Stimulated activated CD4-positive, alpha-beta T cell treated with anti-CD3 and anti-CD28 coated beads, TNF-alpha, amount 100 ng/mL, for 24 hours (primary cell): ENCODE measurements at places on chromosomes 12 and 14.

GRCh38 chr14:92632546-92633273, 115.7 kb downstream of the LGMN start:
- no peak for DNase-seq

GRCh38 chr12:14554281-14555007, 13.2 kb downstream of the PLBD1 start:
- no peak for DNase-seq

- DNase-seq, result no peak
Measured at GRCh38 chr14:54211551-54212308, 185.1 kb upstream of the CDKN3 start.

DNA sequence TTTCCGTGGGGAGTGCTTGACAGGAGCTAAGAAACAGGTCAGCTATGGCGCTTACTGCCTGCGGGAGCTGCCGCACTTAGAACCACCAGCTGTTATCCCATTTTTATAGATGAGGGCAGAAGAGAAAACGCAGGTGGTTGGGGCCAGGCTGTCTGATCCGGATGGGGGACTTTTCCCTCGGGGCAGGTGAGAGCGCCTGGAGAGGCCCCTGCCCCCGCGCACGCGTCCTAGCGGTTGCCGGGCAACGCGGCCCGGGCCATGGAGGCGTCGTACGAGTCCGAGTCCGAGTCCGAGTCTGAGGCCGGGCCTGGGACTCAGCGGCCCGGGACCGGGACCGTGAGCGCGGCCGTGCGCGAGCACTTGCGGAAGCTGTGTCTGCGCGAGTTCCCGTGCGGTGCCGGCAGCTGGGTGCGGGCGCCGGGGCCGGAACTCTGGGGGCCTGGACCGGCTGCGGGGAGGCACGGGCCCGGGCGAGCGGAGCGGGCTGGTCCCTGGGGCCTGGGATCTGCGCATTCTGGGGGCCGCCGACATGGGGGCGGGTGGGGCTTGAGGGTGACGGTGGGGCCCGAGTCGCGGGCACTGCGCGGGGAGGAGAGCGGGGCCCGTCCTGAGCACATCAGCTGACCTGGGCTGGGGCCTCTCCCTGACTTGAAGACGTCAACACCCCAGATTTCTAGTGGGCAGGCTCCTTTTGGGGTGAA, at the start of gene LRRC43:
Gene LRRC43 (plus strand): TSS at position 237 of the 701 bp plus-strand sequence. CDS start 22 bp downstream, at position 259.
- DNase-seq, result no peak

GRCh38 chr14:97164021-97164420, 366.8 kb downstream of the VRK1 start:
- no peak for DNase-seq

DNA sequence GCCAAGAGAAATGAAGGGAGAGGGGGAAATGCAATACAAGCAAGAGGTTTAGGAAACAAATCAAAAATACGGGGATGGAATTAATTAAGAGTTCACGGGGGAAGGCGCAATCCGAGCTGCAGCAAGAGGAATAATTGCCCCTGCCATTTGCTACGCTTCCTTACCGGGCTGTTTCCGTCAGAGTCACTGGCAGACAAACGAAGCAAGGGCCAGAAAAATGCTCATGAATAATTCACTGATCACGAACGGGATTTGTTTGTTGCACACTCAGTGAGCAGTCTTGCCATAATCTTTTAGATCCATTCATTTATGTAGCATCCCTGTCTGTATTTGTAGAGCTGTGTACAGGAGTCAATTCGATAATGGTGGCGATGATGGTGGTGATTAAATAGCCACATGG, 39.0 kb downstream of the PLXNC1 start:
- DNase-seq, result no peak

- DNase-seq, result no peak
Measured at GRCh38 chr14:90373887-90374286, 22.9 kb upstream of the CALM1 start.

GRCh38 chr12:125372085-125372484, 306.9 kb downstream of the AACS start:
- DNase-seq, result no peak

- DNase-seq, result no peak
Measured at GRCh38 chr14:99260116-99260515, 11.9 kb downstream of the BCL11B start.

DNA sequence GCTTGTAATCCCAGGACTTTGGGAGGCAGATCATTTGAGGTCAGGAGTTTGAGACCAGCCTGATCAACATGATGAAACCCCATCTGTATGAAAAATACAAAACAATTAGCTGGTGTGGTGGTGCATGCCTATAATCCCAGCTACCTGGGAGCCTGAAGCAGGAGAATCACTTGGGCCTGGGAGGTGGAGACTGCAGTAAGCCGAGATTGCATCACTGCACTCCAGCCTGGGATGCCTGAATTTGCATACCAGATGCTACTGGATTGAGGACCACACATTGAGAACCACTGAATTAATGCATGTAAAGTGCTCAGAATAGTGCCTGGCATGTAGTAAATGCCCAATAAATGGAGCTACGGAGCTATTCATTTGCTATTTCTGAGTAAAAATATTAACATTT, 14.9 kb upstream of the MYH7 start:
- DNase-seq, result no peak

DNA sequence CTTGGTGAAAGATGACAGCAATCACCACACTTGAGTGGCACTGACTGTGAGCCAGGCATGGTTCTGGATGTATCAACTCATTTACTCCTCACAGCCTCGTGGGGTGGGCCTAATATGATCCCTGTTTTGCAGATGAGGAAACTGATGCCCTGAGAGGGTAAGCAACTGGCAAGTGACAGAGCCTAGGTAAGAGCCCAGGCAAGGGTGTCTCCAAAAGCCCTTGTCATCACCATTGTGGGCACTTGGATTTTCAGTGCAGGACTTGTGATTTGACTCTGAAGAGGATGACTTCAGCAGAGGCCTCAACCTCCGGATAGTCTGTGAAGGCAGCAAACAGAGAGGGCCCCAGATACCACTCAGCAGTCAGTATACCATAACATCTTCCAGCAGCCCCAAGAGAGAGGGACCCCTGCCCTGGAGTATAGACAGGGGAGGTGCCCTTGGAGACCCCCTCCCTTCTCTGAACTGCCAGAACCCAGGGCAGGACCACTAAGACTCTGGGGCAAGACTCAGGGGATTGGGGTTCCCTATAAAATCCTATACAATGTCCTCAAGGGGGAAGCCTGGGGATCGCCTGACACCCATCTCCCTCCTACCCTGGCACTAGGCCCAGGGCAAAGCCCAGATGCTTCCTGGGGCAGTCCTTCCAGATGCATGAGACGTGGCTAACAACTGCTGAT, 7.1 kb upstream of the KRT5 start:
- DNase-seq, result no peak

DNA sequence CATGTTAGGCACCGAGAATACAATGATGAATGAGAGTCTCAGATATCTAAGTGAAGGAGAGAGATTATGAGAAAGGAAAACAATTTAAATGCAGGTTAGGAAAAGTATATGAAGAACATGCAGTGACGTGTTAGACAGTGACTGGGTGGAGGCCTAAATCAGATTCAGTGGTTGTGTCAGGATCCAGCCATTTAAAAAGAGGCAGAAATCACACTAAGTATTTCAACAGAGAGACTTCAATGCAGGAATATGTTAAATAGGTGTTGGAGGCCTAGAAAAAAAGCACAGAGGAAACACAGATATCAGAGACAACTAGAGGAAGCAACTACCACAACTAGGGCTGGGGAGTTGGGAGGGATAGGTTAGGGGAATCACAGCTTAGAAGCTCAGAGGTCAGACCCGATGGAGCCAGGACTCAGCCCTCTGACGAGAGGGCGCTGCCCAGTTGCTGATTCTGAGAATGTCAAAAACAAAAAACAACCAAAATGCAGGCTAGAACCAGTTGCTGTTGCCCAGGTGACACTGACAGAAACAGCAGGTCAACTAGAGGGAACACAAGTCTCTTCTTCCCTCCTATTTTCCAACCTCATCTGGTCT, 3.0 kb upstream of the GARIN2 start:
- DNase-seq, result no peak

- DNase-seq, result no peak
Measured at GRCh38 chr12:11807458-11807857, 158.0 kb downstream of the ETV6 start.

GRCh38 chr12:94707892-94708291, 57.5 kb upstream of the TMCC3 start:
- DNase-seq, result no peak

DNA sequence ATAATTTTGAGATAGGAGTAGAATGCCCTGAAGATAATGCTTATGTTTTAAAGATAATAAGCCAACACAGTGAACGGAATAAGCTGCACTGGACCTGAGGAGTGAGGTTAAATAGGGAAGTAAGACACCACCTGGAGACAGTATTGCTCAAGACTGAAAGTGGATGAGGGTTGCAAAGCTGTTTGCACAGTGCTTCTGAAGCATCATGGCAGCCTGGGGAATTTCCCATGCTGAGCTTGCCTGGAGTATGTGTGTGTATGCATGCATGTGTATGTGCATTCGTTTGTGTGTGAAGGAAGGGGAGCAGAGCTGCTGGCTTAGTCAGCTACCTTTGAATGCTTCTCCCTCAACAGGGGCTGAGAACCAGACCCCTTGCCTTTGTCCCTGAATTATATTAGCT, 35.8 kb downstream of the BHLHE41 start:
- no peak for DNase-seq

GRCh38 chr12:38956337-38956736, 50.9 kb upstream of the CPNE8 start:
- no peak for DNase-seq
